ENCODE measurements at places on chromosomes 16 and 17. TPM values are rescaled to one million over a fixed set of nuclear protein-coding genes. Genes with fewer than 3 reads are reported as not detected.

The PYCARD gene
- 105 TPM for total RNA-seq

The ERAL1 gene
- 44.4 TPM for total RNA-seq

The SULT1A3 gene
- total RNA-seq: 7.5 TPM

The CPD gene
- 31.8 TPM for total RNA-seq

The PPL gene
- 41.5 TPM for total RNA-seq

The XYLT1 gene
- total RNA-seq: 11.5 TPM

The DHRS7C gene
- not detected for total RNA-seq
